ENCODE measurements at places on chromosomes 13 and 19.

GRCh38 chr19:2762783-2763496 is 20.1 kb downstream of the SGTA start:
- DNase-seq = no peak

- DNase-seq = no peak
Observed at GRCh38 chr13:76813000-76813691, 73.1 kb downstream of the KCTD12 start.

- no peak for DNase-seq
Observed at GRCh38 chr19:33216198-33216830, 9.3 kb downstream of the SLC7A10 start.

GRCh38 chr19:19338082-19338481 is 17.5 kb downstream of the MAU2 start:
- DNase-seq = no peak

GRCh38 chr13:113762538-113762937 is 3.5 kb downstream of the TMEM255B start:
- DNase-seq = no peak

- no peak for DNase-seq
Observed at GRCh38 chr19:36013280-36014011, 567 bp downstream of the ALKBH6 start.

- no peak for DNase-seq
Observed at GRCh38 chr13:31221057-31221456, 21.3 kb downstream of the B3GLCT start.

DNA sequence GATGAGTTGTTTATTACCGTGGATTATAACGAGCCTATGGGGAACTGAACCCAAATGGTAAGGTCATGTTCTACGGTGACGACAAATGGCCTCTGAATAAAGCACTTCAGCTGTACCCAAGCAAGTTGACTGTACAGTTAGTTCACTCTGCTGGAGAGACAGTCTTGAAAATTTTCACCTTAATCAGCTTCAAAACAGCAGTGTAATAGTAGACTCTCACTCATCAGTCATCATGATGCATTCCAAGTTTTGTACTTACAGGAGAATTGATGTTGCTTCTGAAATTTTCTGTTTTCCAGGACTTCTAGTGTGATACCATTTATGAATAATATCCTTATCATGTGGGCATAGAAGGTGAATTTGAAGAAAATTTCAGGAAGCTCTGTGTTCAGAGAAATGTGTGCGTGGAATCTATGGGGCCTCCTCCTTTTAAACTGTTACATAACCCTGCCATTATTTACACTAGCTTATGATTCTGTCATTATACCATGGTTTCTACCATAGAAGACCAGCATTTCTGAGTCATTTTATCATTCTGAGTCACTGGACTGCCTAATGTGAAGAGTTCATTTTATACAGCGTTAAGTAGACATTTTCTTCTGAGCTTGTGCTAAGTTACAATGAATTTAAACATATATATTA is 96.9 kb downstream of the WDFY2 start:
- DNase-seq = no peak

DNA sequence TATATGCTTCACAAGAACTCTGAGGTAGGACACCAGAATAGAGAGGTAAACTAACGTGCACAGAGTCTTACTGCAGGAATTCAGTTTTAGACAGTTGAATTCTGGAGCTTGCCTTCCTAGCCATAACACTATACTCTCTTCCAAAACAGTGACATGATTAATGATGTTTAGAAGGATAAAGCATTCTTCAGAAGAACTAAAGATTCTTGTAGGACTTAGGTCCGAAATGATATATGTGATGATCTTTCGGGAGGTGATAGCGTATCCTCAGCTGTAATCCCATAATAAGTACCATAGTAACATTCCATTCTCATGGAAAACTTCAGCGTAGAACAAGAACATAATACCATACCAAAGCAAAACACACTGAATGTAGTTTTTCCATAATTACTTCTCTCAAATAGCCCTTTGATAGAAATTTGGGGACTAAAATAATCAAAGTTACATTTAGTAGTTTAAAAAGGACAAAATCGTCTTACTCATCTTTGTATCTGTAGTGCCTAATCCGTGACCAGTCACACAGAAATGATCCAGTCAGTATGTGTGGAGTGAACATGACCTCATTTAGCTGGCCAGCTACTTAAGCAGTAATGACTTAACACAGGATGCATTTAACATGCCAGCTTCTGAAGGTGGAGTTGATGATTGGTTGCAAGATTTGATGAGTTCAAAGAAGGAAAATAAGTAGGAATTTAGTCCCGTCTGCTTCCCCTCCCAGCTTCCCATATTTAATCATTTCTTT is 38.4 kb downstream of the PIBF1 start:
- DNase-seq = no peak

DNA sequence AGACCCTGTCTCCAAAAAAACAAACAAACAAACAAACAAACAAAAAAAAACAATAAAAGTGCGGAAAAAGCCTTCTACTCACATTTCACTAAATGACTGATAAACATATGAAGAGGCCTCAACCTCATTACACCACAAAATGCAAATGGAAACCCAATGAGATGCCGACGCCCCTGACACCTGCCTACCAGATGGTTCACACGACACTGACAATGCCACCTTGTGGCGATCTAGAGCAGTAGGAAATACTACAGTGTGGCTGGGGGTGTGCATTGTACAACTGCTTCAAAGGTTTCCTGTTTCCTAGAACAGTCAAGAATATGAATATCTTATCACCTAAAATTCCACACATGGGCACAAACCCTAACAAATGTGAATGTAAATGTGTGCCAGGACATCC is 14.0 kb downstream of the SCGB2B2 start:
- DNase-seq = peak; percentile 37

DNA sequence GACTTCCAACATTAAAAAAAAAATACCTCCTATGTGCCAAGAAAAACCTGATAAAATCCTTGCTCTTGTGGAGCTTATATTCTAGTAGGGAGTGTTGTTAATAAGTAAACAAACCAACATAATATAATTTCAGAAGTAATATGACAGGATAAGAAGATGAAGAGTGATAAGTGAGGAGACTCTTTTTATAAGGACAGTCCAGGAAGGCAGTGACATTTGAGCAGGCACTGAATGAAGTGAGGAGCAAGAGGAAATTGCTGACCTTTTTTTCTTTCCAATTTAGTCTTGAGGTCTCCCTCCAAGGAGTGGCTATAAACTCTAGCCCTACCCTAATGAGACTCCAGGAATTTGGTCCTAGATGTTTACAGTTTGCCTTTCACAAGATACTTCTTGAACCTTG is 715.7 kb downstream of the SLITRK1 start:
- no peak for DNase-seq

- DNase-seq = no peak
Observed at GRCh38 chr19:14606627-14607026, 23.7 kb downstream of the CLEC17A start.

- DNase-seq = no peak
Observed at GRCh38 chr13:39618561-39618960, 15.6 kb upstream of the LHFPL6 start.

DNA sequence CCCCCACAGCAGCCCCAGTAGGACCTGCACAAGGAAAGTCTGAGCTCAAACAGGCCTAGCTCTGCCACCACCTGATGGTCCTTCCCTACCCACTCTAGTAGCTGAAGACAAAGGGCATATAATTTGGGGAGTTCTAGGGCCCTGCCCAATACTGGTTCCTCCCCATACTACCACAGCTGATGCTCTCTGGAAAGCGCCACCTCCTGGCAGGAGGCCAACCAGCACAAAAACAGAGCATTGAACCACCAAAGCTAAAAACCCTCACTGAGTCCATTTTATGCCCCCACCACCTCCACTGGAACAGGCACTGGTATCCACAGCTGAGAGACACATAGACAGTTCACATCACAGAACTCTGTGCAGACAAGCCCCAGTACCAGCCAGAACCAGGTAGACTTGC is 1276.8 kb downstream of the OLFM4 start:
- DNase-seq = no peak

DNA sequence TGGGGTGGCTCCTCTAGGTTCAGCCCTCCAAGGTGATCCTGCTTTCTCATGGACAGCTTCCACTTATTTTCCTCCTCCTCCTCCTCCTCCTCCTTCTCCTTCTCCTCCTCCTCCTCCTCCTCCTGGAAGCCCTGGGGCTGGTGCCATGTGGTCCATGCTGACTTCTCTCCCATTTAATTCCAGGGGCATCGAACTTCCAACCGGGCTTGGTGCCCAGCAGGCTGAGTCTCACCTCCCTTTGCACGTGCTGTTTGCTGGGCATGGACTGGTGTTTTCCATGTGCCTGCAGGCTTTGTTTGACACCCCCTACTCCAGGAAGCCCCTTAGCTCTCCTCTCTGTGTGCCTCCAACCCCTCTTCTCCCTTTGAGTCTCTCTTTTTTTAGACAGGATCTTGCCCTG is 3.7 kb downstream of the MAST3 start:
- DNase-seq = no peak

- DNase-seq = peak; percentile 62
Observed at GRCh38 chr19:47225746-47226425, 5.1 kb downstream of the BBC3 start.

GRCh38 chr13:48536621-48537250 is 3.9 kb upstream of the RCBTB2 start:
- no peak for DNase-seq

DNA sequence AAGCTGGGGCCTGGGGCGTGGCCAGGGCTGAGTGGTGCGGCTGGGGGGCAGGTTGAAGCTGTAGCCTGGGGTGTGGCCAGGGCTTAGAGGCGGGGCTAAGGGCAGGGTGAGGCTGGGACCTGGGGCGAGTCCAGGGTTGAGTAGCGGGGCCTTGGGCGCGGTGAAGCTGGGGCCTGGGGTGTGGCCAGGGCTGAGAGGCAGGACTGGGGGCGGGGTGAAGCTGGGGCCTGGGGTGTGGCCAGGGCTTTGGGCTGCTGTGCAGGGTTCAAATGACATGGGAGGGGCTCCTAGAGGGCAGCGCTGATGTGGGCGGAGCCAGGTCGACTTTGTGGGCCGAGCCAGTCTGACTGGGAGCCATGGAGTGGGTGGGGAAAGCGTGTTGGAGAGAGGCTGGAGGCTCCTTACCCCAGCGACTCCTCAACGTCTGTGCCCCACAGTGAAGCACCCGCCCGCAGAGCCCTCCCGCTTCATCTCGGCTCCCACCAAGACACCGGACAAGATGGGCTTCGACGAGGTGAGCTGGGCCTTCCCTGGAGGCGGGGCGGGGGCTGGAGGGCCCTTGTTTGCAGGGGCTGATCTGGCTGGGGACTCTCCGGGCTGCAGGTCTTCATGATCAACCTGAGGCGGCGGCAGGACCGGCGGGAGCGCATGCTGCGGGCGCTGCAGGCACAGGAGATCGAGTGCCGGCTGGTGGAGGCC is 21.5 kb downstream of the COLGALT1 start:
- DNase-seq = peak; percentile 19

DNA sequence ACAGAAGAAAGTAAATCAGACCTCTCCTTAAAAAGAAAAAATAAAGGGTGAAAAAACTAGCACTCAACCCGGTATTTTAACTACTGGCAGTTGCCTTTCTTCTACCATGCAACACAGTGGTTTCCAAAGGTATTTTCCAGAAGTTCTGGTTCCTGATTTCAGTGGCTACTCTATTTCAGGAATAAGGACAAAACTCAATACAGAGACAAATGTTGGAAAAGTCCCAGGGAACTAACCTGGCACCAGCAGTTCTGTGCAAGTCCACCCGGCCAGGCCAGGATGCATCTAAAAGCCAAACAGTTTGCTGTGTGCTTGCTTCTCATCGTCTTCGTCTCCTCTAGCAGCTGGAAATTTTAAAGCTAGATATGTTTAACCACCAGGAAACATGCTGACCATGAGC is 52.5 kb downstream of the FOXO1 start:
- DNase-seq = no peak

GRCh38 chr19:11927227-11927626 is 2.3 kb downstream of the ZNF700 start:
- no peak for DNase-seq

DNA sequence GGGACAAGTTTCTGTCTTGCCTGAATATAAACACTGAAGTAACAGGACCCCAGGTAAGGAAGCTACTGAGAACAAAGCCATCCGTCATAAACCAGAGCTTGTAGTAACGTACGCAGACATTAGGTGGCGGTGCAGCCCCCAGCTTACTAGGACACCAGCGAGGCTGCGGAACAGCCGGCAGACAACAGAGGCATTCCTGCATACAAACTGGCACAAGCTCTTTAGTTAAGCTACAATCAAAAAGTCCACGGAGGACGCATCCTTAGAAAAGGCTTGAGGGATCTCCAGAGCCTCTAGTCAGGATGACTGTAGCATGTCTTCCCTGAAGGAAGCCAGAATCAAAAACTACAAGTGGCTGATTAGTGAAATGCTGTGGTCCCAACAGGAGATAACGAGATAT is 26.2 kb downstream of the ZNF160 start:
- no peak for DNase-seq

DNA sequence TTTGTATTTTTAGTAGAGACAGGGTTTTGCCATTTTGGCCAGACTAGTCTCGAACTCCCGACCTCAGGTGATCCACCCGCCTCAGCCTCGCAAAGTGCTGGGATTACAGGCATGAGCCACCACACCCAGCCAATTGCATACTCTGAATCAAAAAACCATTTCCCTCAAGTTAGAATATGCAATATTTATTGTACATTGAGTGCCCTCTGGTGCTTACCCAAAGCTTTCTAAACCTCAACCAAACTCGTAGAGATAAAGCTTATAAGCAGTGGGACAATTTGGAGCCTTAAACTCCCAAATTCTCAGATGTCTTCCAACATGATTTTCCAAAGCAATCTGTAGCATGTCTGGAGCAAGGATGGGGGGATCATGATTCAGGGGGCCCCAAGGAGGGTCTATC is 22.4 kb downstream of the RFXAP start:
- no peak for DNase-seq

- no peak for DNase-seq
Observed at GRCh38 chr19:4063369-4064148, 3.1 kb downstream of the ZBTB7A start.

DNA sequence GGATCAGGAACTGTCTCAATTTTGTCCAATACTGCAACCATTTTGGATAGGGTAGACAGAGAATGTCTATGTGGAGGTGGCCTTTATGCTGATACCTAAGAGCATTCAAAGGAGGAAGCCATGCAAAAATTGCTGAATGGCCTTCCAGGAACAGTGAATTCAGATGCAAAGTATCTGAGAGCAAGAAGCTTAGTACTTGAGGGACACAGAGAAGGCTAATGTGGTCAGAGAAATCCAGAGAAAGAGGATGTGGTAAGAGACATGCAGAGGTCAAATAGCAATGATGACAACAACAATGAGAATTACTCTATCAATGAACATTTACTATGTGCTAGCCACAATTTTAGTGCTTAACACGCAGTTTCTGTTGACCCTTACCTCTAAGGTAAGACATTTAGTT is 785.6 kb upstream of the KLHL1 start:
- no peak for DNase-seq

GRCh38 chr19:45729800-45730290 is 851 bp downstream of the FBXO46 start:
- no peak for DNase-seq

- peak; percentile 17 for DNase-seq
Observed at GRCh38 chr19:18993115-18993514, 40.2 kb downstream of the SUGP2 start.

DNA sequence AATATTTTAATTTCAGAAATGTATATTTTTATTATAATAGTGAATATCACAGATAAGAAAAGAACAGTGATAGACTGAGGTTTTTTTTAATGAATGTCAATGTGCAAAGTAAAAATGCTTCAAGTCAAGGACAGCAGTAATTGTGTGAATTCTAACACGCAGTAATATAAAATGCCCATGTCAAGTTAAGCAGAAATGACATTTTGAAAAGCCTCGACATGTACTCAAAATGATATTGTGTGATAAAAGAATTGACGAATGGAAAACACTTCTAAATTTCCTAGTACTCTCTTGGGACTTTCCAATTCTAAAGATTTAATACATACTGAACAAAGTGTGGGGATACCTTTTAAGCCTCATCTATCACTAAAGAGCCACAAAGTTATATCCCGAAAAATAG is 172.6 kb downstream of the SLITRK6 start:
- DNase-seq = no peak

All from DMS 273 treated with DMSO at 0.1 percent for 48 hours (cell line).